Effector CD8-positive, alpha-beta T cell (primary cell): ENCODE measurements at places on chromosomes 1 and 21.

GRCh38 chr1:204583909-204584632 lies 67.9 kb downstream of the MDM4 start:
- DNase-seq: no peak

- DNase-seq: no peak
These were observed 66.2 kb downstream of the CD46 start for GRCh38 chr1:207817778-207818751.

DNA sequence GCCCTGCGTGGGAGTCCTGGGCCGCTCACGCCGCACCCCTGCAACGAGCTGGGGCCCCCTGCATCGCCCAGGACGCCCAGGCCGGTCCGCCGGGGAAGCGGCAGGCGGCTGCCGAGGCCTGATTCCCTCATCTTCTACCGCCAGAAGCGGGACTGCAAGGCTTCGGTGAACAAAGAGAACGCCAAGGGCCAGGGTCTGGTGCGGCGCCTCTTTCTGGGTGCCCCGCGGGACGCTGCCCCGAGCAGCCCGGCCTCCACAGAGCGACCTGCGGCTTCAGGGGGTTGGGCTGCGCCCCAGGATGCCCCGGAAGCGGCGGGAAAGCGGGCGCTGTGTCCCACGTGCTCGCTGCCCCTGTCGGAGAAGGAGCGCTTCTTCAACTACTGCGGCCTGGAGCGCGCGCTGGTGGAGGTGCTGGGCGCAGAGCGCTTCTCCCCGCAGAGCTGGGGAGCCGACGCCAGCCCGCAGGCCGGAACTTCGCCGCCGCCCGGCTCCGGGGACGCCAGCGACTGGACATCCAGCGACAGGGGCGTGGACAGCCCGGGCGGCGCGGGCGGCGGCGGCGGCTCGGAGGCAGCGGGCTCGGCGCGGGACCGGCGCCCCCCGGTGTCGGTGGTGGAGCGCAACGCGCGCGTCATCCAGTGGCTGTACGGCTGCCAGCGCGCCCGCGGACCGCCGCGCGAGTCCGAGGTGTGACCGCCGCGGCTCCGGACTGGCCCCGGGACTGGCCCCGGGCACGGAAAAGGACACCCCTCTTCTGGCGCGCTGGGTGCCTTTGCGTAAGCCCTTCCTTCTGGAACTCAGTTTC lies 2.7 kb downstream of the FAM110D start:
- DNase-seq: no peak

DNA sequence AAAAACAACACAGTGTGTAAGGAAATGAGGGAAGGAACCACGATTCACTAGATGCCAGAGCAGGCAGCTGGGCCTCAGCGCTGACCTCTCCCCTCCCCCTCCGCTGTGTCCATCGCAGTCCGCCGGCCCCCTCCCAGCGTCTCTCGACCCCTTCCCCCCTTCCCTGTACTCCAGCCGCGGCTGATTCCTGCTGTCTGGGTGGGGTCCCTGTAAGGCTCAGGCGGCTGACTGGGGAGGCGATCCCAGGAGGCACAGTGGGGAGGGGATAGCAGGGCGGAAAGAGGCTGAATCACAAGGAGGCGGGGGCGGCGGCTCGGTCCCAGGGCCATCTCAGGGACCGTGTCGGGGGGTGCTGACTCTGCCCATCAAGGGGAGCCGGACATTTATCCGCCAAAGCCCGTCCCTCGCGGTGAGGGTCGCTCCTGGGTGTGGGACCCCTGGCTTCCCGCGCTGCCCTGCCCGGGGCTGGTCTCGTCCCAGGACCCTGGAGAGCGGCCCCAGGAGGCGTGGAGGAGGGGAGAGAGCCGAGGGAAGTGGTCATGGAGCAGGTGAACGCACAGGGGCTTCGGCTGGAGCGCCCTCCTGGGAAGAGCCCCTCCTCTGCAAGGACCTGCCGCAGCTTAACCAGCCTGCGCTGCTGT lies 241.9 kb downstream of the PTPRU start:
- no peak for DNase-seq

- no peak for DNase-seq
These were observed 24.1 kb downstream of the SLC45A3 start for GRCh38 chr1:205656236-205656635.

GRCh38 chr1:42358791-42359190 lies 21.8 kb upstream of the RIMKLA start:
- DNase-seq: no peak

DNA sequence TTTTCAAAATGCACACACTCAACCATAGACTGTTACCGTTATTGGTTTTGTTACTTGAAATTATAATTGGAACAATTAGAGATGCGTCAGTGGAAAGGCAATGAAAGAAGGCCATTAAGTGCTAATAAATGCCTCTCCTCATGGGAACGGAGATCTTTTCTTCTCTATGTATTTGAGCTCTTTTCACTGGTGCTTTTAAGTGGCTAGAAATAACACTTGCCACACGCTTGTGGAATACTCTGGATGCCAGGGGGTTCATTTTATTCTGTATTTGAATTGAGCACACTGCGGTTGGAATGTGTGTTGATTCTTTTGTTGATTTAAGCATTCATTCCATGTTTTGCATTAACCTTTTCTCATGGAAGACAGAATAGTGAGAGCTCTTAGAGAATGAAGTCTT lies 68.4 kb downstream of the DNM3 start:
- no peak for DNase-seq
